ENCODE measurements at places on chromosomes 5 and 9.

GRCh38 chr5:88854769-88855168 is 28.2 kb downstream of the MEF2C start:
- no peak for DNase-seq

GRCh38 chr5:91302305-91302704 is 80.8 kb downstream of the ARRDC3 start:
- no peak for DNase-seq

DNA sequence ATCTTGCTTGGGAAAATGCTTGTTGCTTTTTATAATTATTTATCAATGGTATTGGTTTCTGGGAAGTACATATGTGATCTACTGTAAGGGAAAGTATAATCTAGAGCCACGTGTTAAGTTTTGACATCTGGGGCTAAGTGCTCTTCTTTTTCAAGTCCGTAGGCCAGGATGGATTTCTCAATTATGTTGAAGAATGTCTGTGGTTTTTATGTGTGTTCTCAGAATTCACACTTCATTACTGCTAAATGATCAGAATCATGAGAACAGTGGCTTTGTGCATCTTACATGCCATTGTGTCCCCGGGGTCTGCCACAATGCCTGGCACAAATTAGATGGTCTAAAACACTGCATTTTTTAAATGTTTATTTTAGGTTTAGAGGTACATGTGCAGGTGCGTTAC is 14.5 kb upstream of the AUH start:
- DNase-seq = no peak

- DNase-seq = no peak
Observed at GRCh38 chr5:137596941-137597340, 97.8 kb upstream of the SPOCK1 start.

- DNase-seq = no peak
Observed at GRCh38 chr5:102678267-102679058, 76.6 kb upstream of the PAM start.

DNA sequence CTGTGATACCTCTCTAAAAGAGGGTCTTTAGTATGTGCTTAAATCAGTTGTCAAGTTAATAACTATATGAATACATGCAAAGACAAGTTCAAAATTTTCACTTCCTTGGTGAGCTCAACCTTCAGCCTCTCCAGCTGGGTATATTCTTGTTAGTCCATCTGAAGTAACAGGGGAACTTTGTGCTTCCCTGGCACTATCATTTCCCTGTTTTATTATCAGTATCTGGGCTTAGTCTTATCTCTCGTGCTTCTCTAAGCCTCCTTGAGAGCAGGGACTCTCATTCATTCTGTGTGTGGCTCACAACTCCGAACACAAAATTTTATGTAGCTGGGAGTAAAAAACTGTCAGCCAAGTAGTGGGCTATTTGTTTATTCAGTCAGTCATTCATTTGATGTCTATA is 175.9 kb upstream of the MAP3K1 start:
- no peak for DNase-seq

GRCh38 chr9:29740518-29740917 is 2167.2 kb upstream of the C9orf72 start:
- DNase-seq = no peak

Measured in GM04504 (cell line).